ENCODE measurements at places on chromosomes 3 and 15.

- no peak for DNase-seq
Measured at GRCh38 chr3:105700575-105700974, 168.2 kb downstream of the CBLB start.

- no peak for DNase-seq
Measured at GRCh38 chr3:69105320-69105719, 17.1 kb downstream of the LMOD3 start.

GRCh38 chr3:42473083-42473932, 29.1 kb upstream of the VIPR1 start:
- no peak for DNase-seq

DNA sequence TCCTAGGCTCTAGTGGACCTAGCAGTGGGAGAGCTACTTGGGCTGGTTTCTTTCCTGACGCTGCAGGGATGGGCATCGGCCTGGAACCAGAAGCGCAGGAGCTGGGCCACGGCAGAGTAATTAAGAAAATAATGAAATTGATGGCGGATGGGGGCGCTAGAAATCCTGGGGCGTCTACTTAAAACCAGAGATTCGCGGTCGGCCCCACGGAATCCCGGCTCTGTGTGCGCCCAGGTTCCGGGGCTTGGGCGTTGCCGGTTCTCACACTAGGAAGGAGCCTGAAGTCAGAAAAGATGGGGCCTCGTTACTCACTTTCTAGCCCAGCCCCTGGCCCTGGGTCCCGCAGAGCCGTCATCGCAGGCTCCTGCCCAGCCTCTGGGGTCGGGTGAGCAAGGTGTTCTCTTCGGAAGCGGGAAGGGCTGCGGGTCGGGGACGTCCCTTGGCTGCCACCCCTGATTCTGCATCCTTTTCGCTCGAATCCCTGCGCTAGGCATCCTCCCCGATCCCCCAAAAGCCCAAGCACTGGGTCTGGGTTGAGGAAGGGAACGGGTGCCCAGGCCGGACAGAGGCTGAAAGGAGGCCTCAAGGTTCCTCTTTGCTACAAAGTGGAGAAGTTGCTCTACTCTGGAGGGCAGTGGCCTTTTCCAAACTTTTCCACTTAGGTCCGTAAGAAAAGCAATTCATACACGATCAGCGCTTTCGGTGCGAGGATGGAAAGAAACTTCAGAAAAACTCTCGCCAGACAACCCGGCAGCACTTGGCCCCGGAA, 6.1 kb downstream of the SOX14 start:
- DNase-seq: no peak

DNA sequence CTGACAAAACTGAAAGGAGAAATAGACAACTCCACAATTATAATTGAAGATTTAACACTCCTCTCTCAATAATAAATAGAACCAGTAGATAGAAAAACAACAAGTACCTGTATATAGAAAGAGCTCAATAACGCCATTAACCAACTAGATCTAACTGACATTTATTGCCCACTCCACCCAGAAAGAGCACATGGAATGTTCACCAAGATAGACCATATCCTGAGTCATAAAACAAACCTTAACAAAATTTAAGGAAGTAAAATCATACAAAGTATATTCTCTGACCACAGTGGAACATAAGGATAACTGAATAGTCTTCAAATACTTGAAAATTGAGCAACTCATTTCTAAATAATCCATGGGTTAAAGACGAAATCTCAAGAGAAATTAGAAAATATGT, 25.1 kb downstream of the KBTBD12 start:
- no peak for DNase-seq

DNA sequence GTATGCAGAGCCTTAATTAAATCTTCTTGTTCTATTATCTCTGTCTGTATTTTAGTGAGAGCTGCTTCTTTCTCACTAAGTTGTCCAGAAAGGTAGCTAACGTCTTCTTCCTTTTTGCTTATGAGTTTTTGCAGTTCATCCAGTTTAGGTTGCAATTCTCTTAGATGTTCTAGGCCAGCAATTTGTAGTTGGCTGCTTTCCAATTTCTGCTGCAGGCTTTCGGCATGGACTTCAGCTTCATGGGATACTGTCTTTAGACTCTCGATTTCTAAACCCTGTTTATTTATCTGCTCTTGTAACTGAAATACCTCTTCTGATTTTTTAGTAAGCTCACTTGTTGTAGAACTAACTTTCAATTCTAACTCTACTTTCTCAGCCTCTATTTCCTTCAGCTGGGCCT, 35.5 kb upstream of the HCLS1 start:
- no peak for DNase-seq

DNA sequence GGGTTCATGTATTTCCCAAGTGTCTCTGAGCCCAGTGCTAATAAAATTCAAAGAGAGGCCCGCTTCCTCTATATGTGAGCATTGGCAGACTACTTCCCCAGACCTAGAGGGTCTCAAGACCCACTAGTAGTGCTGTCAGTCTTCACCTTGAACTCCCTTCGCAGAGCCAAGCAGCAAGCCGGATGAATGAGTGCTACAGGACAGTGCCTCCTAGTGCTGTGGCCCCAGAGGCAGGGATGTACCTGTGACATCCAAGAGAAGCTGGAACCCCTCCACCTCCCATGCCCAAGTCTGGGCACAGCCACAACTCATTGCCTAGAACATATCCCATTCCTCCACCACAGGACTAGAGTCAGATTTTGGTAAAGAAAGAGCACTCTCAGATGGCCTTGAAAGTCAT, 37.2 kb upstream of the MASP1 start:
- no peak for DNase-seq

DNA sequence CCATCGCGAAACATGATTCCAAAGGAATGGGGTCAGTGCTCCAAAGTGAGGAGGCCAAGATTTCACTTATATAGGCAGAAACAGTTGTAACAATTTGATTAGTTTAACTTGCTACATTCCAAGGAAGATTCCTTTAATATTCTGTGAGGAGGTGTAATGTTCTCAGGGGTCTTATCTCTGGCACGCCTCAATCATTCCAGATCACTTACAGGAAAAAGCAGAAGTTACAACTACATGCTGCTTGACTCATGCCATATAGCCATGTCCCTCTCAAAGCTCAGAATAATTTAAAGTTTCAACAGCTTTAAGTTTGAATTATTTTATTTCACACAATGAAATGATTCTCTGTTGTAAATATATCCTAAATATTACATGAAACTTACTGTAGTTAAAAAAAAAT, 3.5 kb upstream of the FYTTD1 start:
- DNase-seq: no peak

DNA sequence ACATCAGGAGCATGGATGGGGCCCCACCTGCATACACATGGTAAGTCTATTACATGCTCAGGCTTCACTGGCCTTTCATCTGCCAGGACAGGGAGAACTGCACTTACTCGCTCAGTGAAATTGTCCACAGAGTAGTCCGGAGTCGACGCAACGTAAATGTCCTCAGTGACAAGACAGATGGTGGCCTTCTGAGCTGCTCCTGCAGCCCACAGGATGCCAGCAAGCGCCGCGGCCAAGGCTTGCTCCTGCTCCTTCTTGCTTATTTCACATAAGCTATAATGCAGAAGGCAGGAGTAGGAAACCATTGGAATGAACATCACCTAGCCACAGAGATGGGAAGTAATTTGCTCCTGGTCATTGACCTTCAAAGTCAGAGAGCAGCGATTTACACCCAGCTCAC, 14.4 kb downstream of the MINDY4B start:
- DNase-seq: no peak

GRCh38 chr3:81823882-81824395, 62.5 kb upstream of the GBE1 start:
- DNase-seq: no peak

DNA sequence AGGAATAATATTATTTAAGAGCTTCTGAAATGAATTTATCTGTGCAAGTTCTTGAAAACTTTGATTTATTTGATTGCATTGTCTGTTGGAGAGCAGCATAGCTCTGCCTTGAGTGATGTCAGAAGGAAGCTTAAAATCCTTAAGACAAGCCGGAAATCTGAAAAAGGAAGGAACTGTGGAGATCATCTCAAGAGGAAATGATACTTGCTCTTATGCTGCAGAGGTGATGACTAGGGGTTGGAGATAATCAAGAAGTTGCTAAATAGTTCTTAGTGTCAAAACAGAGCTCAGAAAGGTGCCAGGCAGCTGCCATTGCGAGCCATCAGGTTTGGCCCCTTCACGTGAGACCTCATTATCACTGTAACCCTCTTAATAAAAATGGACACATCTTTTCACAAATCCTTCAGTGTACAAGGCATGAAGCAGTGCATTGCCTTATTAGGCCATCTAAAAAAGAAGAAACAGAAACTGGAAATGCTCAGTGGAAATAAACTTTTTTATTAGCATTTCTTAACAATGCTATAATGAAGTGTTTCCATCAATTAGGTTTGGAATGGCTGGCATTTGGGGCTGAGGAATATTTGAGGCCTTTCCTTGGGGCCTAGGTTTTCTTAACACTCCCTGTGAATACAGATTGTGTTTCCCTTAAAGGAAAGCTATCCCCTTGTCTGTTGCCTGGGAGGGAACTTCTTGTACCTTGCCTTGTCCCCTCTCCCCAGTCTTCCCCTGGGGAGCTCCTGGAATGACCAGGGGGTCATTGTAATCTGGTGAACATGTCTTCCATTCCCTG, 34.5 kb upstream of the VILL start:
- DNase-seq: no peak

DNA sequence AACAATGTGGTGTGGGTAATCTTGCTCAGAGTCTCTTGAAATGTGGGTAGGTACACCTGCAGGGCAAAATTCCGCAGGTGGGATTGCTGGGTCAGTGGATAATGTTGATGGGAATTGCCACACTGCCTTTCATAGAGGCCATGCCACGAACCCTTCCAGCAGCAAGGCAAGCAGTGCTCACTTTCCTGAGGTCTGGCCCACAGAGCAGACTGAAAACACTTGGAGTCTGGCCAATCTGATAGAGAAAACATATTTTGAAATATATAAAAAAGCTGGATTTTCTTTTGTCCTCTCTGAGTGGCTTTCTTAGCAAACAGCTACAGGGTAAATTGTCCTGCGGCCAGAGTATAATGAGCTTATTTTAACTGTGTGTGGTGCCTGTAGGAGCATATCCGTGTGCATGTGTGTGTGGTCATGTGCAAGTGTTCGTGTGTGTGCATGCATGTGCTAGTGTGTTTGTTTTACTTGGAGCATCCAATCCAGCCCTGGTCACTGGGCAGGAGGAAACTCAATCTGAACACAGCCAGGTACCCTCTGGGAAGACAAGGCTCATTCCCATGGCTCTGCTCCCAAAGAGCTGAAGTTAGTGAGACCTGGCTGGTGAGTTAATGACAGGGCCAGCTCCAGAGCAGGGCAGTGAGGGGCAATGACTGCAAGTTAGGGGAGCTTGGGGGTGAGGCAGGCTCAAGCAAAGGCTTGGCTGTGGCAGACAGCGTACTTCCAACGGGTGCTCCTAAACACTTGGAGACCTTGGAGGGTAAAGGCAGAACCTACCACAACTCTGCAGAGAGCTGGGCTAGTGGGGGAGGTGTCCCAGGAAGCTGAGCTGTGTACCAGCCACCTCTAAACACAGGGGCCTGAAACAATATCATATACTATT, 91.3 kb downstream of the PLXNA1 start:
- DNase-seq: no peak

GRCh38 chr3:187263270-187263669, 28.3 kb downstream of the MASP1 start:
- no peak for DNase-seq

GRCh38 chr15:29345549-29346525, 76.2 kb upstream of the NSMCE3 start:
- DNase-seq: no peak

DNA sequence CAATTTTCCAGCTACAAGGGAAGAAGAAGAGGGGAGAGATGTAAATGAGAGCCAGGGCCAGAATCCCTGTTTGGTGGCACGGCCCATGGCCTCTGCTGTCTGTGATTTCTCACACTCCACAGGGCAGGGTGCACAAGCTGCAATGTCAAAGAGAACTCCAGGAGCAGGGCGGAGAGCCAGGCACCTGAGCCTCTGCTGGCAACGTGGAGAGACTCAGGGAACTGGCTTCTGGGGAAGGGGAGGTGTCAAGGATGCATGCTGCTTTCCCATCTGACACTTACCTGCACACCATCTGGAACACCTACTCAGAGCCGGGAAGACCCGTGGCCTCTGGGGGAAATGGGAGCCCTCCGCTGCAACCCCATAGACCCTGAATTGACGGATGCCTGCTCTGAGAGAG, 507.5 kb upstream of the NR2F2 start:
- DNase-seq: no peak

GRCh38 chr3:156264771-156265170, 144.4 kb downstream of the KCNAB1 start:
- DNase-seq: no peak

DNA sequence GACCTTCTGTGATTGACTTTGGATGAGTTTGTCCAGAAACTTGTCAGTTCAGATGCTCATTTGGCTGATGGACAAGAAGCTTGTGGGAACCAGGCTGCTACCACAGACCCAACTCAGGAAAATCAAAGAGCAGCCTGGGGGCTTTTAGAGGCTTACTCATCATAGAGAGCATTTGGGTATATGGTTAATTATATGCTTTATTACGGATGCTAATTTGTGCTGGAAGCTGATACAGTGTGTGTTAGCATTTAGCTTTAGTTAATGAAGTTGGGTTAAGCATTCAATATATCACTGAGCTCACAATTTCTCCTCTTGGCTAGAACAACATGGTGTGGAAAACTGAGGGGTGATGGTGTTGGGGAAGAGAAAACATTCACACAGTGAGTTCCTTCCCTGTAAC, 664.2 kb upstream of the CFAP20DC start:
- no peak for DNase-seq

GRCh38 chr15:52071570-52071969, 41.0 kb downstream of the BCL2L10 start:
- no peak for DNase-seq

DNA sequence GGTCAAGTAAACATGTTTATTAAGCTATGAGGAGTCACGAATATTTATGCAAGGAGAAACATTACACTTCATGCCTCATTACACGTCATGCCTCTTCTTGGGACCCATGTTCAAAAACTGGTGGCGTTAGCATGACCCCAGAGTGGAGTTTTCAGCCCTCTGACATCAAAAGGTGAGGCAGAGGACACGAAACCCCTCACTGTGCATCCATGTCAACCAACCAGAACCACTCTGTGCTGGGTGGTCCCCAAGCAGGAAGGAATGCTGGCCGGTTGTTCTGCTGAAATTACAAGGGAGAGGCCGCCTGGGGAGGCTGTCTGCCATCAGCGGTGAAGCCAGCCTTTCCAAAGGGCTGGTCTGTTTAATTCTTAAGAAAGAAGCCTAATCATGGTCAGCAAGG, 83.4 kb downstream of the GABRB3 start:
- DNase-seq: no peak

DNA sequence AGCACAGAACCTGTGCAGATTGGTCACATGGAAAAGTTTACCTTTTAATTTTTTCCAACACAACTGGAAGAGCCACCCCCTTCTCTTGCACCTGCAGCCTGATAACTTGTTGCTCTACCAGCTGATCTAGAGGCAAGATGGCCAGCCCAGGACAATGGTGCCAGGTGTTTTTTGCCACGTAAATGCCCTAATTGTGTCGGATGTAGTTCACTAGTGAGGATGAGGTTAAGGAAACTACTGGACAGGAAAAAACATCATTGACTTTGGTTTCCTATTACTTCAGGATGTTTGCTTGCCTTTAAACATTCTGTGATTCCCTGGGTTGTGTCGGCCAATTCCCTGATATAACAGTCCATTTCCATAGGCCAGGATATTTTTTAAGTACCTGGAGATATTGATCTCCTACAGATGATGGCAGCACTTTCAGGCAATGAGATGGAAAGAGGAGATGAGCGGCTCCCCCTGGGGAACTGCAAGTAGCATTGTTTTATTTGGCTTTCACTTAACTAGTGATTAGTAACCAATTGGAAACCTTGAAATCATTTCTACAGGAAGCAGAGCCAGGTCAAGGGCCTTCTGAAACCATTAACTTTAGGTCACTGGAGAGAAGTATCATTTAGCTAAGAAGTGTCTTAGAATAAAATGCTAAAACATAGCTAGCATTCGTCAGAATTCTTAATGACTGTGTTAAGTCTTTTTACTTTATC, 72.5 kb downstream of the OSBPL10 start:
- no peak for DNase-seq
